ENCODE measurements at places on chromosomes 7 and 10.
A peak's percentile ranks its signal among the peaks of the same experiment; 100 is the strongest.

GRCh38 chr7:99910976-99911375, 8.4 kb downstream of the TRIM4 start:
- no peak for DNase-seq

GRCh38 chr7:17071866-17072265, 190.1 kb upstream of the AGR3 start:
- DNase-seq = no peak

GRCh38 chr10:11510736-11511135, 100.7 kb downstream of the USP6NL start:
- DNase-seq = no peak

GRCh38 chr10:102926842-102927241, 8.7 kb downstream of the CNNM2 start:
- no peak for DNase-seq

- no peak for DNase-seq
Observed at GRCh38 chr7:95322396-95322795, 1.9 kb downstream of the PON1 start.

- no peak for DNase-seq
Observed at GRCh38 chr10:131693766-131694165, 207.0 kb upstream of the PPP2R2D start.

DNA sequence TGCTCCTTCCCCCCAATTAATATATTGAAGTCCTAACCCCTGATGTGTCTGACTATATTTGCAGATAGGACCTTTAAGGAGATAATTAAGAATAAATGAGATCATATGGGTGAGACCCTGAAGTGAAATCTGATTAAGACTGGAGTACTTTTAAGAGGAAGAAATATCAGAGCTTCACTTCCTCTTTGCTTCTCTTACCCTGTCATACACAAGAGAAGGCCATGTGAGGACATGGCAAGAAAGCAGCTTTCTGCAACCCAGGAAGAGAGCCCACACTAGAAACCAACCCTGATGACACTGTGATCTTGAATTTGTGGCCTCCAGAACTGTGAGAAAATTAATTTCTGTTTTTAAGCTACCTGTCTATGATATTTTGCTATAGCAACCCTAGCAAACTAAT, 44.2 kb downstream of the JMJD1C start:
- peak; percentile 89 for DNase-seq

GRCh38 chr7:114086914-114087652, 168.3 kb upstream of the PPP1R3A start:
- no peak for DNase-seq

- no peak for DNase-seq
Observed at GRCh38 chr10:16890691-16891090, 73.5 kb upstream of the RSU1 start.

DNA sequence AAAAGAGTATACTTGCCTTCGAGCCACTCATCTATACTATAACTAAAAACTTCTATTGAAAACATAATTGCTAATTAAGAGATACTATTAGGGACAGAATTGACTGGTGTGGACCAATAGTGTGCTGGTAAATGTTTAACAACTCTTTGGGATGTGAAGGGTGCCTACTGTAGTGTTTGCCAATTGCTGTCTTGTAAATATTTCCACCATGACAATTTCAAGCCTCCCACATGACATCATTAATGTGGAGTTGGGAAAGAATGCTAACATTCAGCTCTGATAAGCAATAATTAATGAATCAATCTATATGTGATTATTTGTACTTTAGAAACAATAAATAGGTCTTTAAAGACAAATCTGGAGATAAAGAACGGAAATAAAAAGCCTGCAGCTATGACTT, 136.8 kb downstream of the DGKB start:
- DNase-seq = no peak

DNA sequence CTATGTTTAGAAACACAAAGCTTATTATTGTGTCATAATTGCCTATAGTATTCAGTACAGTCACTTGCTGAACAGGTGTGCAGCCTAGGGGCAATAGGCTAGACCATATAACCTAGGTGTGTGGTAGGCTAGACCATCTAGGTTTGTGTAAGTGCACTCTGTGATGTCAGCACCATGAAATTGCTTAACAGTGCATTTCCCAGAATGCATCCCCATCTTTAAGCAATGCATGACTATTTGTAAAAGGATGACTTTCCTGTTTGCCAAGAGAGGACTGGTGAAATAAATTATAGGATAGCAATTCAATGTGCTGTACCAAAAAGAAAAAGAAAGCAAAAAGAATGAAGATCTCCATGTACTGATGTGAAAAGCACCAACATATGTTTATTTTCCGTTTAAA, 288.7 kb upstream of the AUTS2 start:
- DNase-seq = peak; percentile 7

DNA sequence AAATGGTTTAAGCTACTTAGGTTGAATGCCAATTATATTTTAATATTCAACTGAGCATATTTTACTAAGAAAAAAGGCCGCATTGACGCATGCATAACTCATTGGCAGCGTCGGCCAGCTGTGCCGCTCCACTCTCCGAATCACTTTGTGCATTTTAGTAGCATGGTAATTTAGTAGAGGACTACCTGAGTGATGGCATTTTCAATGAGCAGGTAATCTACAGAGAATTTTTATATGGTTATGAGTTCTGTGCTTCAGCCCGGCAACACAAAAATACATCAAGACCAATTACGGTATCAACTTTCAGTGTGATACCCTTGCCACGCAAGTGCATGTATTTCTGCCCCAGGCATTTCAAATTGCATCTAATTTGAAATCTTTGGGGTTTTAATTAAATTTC, 247.2 kb downstream of the EBF3 start:
- no peak for DNase-seq

- no peak for DNase-seq
Observed at GRCh38 chr10:52420656-52421055, 106.6 kb downstream of the DKK1 start.

GRCh38 chr10:6175329-6176055, 27.2 kb upstream of the PFKFB3 start:
- no peak for DNase-seq
